Activated T-helper 2 cell treated with anti-CD3 and anti-CD28 coated beads, Interferon-gamma antibody, Interleukin-2, Interleukin-4, amounts not matched to agents 10 μg/mL and 5 μg/mL and 100 μg/mL, durations not matched to agents 14 hours and 24 hours and 36 hours (primary cell): ENCODE measurements at places on chromosomes 1 and 21. TPM values are rescaled to one million over a fixed set of nuclear protein-coding genes. Genes with fewer than 3 reads are reported as not detected.

GRCh38 chr1:15918962-15919715 is 56.8 kb downstream of the ZBTB17 start:
- peak; percentile 56 for DNase-seq

GRCh38 chr21:45545691-45546531 is 3.7 kb upstream of the SLC19A1 start:
- no peak for DNase-seq

- DNase-seq: no peak
Measured at GRCh38 chr1:216804111-216804510, 80.9 kb upstream of the ESRRG start.

The EPHA2 gene
- total RNA-seq: not detected in 2 replicates

The SPAG17 gene
- not detected in 2 replicates for total RNA-seq

The CAPZB gene
- total RNA-seq: 329 and 336 TPM in 2 replicates

The FMO1 gene
- not detected in 2 replicates for total RNA-seq
